ENCODE measurements at places on chromosomes 11 and 22.

DNA sequence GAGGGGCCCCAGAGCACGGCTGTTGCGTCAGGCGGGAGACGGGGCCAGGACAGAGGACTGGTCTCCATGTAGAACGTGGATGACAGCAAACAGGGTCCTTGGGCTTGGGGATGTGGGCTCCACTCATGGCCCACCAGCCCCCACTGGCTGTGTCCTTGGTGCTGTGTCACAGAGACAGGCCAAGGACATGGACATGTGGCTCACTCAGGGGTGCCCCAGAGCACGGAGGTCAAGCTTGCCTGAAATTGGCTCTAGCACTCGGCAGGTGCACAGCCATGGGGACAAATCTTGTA lies 14.4 kb downstream of the FADS2 start:
- no peak for DNase-seq

DNA sequence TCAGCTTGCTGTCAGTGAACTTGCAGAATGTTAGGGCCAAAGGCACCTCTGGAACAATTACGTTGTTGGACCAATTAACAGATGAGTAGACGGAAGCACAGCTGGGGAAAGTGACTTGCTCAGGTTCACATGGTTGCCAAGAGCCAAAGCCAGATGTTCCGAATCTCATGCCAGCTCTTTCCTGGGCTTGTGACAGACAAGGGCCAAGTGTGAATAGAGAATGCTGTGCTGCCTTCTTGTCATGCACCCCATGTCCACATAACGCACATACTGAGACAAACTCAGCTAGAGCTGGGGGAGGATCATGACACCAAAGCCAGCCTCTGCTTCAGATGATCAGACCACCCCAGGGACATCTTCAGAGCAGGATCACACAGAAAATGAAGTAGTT lies 616.3 kb downstream of the INSC start:
- no peak for DNase-seq

- no peak for DNase-seq
Observed at GRCh38 chr11:102637731-102638130, 12.6 kb upstream of the MMP20 start.

- DNase-seq = no peak
Observed at GRCh38 chr11:62508336-62509058, 38.1 kb downstream of the AHNAK start.

All from activated CD4-positive, CD25-positive, alpha-beta regulatory T cell treated with anti-CD3 and anti-CD28 coated beads, Interleukin-2, amount 50 U/mL, for 16 hours (primary cell).